ENCODE measurements at places on chromosomes 13 and 19. TPM values are rescaled to one million over a fixed set of nuclear protein-coding genes. Genes with fewer than 3 reads are reported as not detected.

DNA sequence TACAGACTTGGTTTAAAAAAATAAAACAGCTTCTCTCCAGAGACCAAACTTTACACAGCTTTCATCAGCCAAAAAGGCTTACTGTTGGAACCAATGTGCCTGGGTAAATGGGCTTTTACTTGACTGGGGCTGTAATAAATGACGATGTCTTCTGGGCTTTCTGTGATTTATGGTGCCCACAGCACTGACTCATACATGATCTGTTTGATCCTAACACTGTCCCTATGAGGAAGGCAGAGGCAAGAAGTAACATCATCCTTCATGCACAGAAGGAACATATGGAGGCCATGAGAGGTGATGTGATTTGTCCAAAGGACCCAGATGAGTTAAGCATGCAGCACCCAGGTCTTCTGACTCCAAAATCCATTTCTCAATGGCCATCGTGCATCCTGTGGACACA is 77.4 kb downstream of the DOCK9 start:
- no peaks in the 10 kb centered on the region for H3K4me1 ChIP-seq
- no peak overlapping the region for H3K27ac ChIP-seq
- H3K27me3 ChIP-seq, result no peaks in the 10 kb centered on the region
- DNase-seq, result no peak

Gene PRR20B
- not detected for total RNA-seq

GRCh38 chr19:2977746-2978138 is 378 bp downstream of the TLE6 start:
- peak overlapping the region; percentile 92 for H3K4me3 ChIP-seq
- no peaks in the 10 kb centered on the region for H3K36me3 ChIP-seq
- H3K27me3 ChIP-seq, result peaks cover 17% of the 10 kb centered on the region
- H3K27ac ChIP-seq, result peak overlapping the region; percentile 90
- DNase-seq, result no peak

GRCh38 chr13:95044452-95045205 is 256.6 kb downstream of the ABCC4 start:
- H3K4me3 ChIP-seq, result no peak overlapping the region
- H3K27ac ChIP-seq, result no peak overlapping the region
- peaks cover 16% of the 10 kb centered on the region for H3K36me3 ChIP-seq
- H3K27me3 ChIP-seq, result no peaks in the 10 kb centered on the region

DNA sequence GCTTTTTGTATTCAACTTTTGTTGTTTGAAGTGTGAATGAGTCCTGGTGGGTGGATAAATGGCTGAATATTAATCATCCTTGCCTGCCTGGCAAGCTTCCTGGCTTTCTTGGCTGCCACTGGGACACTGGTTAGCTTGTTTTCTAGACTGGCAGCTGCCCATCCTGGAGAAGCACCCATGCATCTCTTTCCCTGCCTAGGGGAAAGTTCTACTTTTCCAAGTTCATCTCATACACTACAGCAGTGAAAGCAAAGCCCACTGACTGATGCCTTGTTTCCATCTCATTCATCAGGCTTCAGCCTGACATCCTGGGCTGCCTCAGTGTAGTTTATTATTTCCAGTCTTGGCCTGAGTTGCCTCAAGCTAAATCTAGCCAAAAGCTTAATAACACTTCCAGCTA is 244.8 kb downstream of the PCDH20 start:
- no peak overlapping the region for H3K4me3 ChIP-seq
- no peak for DNase-seq
- no peaks in the 10 kb centered on the region for H3K4me1 ChIP-seq
- no peaks in the 10 kb centered on the region for H3K36me3 ChIP-seq

DNA sequence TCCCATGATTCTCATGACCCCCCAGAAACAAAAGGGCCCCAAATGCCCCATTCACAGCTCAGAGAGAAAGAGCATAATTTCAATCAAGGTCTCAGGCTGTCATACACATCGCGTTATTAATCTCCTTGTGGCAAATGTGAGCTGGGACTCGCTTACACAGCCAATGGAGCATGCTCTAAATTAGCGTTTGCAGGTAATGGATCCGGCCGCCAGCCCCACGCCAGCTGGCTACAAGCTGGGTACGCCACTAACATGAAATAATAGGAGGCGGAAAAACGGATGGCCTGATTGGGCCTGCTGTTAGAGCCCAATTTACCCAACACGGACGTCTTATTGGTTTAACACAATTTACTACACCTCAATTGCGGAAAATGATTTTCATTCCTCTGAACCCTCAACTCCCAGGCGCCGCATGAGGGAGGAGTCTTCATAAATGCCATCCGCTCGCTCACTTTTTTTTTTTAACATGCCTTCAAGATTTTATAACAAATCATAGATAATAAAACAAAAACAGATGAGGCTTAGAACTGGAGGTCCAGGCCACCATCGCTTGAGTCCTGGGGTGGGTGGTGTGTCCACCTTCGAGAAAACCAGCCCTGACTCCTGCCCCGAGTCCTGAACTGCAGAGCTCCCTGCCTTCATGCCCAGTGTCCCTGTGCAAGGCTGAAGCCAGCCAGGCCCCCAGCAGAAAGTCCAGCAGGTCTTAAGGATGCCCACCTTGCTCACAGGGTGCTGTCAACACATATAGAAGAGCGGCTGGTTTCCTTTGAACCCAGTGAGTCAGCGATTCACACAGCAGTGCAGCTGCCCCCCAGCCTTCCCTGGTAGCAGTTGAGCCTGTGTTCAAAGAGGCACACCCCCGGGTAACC is 62.1 kb downstream of the PEPD start:
- no peak overlapping the region for H3K4me3 ChIP-seq
- no peaks in the 10 kb centered on the region for H3K27me3 ChIP-seq
- no peak overlapping the region for H3K27ac ChIP-seq
- H3K36me3 ChIP-seq, result peaks cover 3% of the 10 kb centered on the region
- H3K4me1 ChIP-seq, result peaks cover 14% of the 10 kb centered on the region

DNA sequence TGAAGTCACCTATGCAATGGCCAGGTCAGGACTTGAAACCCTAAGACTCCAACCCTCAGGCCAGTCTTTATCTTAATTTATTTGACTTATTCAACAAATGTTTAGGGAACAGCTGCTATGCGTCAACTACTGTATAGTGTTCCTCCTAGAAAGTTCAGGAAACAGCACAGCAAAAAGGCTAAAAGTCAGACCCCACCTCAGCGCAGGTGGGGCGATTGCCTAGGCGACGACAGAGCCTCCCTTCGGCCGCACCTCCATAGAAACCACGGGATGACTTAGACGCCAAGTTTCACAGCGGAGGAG is 502 bp downstream of the VRK3 start:
- H3K4me1 ChIP-seq, result peaks cover 18% of the 10 kb centered on the region
- H3K27me3 ChIP-seq, result no peaks in the 10 kb centered on the region
- peak overlapping the region; percentile 98 for H3K4me3 ChIP-seq
- H3K36me3 ChIP-seq, result peaks cover 15% of the 10 kb centered on the region
- H3K27ac ChIP-seq, result peak overlapping the region; percentile 97

Gene ANO8
- total RNA-seq, result 51.3 TPM

DNA sequence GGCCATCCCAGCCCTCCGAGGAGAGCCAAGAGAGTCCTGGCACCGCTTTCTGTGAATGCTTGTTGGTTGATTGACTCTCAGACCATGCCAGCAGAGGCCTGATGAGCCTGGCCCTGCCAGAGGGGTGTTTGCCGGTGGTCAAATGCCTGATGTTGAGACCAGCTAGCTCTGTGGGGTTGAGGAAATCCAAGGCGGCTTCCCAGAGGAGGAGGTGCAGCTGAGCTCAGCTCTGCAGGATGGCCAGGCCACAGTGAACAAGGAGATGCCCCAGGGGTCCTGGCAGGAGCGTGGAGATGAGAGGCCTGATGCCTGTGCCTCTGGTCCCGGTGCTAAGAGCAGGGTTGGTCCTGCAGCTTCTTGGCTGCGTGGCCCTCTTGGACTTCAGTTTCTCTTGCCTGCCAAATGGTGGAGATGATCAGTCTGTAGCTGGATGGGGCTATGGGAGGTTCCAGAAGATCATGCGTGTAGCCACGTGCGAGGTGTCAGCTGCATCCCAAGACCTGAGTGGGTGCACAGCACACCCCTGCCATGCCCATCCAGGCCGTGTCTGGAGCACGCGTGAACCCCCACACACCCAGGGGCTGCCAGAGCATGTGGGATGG is 16.8 kb downstream of the NFIC start:
- no peak overlapping the region for H3K4me3 ChIP-seq
- H3K36me3 ChIP-seq, result peaks cover 4% of the 10 kb centered on the region
- peaks cover 6% of the 10 kb centered on the region for H3K4me1 ChIP-seq
- no peak for DNase-seq
- H3K27ac ChIP-seq, result no peak overlapping the region
- H3K27me3 ChIP-seq, result peaks cover 4% of the 10 kb centered on the region

DNA sequence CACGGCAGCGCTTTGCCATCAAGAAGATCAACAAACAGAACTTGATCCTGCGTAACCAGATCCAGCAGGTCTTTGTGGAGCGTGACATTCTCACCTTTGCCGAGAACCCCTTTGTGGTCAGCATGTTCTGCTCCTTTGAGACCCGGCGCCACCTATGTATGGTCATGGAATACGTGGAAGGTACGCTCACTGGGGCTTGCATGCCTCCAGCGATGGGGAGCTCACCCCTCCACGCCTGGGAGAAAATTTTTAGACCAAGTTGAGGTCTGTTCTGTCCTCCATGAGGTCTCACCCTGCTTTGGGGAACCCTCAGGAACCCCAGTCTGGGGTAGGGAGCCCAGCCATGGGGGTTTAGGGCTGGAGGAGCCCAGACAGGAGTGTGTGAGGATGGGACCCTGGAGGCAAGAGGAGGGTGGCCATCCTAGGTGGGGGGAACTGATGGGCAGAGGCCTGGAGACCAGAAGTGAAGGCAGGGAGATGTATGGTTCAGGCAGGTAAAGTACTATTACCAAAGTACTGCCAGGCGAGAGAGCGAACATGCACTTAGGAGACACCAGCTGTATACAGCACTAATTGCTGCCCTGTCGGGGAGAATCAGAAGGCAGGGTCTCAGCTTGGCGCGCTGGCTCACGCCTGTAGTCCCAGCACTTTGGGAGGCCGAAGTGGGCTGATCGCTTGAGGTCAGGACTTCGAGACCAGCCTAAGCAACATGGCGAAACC is 22.3 kb upstream of the PIK3R2 start:
- no peak for DNase-seq
- no peak overlapping the region for H3K27ac ChIP-seq

DNA sequence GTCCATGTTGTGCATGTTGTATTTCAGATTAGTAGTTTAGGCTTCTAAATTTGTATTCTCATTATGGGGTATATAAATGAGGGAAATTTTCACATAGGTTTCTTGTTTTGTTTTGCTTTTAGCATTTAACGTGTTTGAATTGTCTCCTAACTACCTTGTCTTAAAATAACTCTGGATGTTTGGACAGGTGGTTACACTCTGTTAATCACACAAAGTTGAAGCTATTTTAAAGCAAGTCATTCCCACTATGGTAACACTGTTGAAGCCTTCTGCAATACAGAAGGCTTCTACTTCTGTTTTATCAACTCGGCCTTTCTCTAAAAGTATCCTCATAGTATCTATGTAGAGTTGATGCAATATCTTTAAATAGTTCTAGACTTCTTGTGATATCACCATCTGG is 245.3 kb upstream of the HTR2A start:
- H3K36me3 ChIP-seq, result no peaks in the 10 kb centered on the region
- H3K4me3 ChIP-seq, result no peak overlapping the region
- no peak for DNase-seq
- no peaks in the 10 kb centered on the region for H3K27me3 ChIP-seq
- peaks cover 16% of the 10 kb centered on the region for H3K4me1 ChIP-seq

DNA sequence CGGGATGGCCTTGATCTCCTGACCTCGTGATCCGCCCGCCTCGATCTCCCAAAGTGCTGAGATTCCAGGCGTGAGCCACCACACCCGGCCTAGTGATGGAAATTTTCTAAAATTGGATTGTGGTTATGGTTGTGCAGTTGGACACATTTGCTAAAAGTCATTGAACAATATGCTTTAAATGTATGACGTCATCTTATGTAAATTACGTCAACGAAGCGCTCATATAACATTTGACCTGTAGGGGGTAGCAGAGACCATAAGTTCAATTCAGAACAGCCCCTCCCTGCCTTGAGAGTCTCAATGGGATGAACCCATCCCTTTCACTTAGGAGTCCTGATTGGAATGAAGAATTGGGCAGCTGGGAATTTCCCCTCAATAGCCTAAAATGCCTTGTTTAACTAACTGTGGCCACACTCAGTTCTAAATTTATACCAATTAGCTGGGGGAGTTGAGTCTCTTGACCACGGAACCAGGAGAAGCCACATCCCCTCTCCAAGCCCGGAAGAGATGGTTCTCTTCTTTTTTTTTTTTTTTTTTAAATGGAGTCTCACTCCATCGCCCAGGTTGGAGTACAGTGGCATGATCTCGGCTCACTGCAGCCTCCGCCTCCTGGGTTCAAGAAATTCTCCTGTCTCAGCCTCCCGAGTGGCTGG is 15.2 kb upstream of the TLE6 start:
- no peaks in the 10 kb centered on the region for H3K27me3 ChIP-seq
- no peaks in the 10 kb centered on the region for H3K36me3 ChIP-seq
- peak overlapping the region; percentile 4 for H3K4me3 ChIP-seq
- peak overlapping the region; percentile 77 for H3K27ac ChIP-seq
- peaks cover 6% of the 10 kb centered on the region for H3K4me1 ChIP-seq
- no peak for DNase-seq

DNA sequence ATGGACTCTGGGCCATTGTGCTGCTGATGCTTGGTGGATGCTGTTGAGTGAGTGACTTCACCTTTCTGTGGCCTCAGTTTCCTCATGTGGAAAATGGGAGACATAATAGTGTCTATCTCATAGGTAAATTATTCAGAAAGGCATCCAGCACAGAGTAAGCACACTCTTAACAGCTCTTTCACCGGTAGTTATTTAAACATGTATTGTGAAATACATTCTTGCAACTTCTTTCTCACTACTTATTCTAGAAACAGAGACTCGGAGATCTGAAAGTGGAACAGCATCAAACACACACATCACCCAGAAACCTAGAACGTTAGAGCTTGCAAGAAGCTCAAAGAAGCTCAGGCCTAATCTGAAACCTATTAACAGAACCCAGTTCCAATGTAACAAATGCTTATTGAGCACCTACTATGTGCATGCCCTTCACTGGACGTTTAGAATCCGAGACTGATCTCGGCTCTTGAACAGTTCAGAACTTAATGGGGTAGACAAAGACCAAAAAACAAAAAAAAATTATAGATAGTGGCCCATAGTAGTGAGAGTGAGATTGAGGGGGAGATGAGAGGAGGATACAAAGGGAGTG is 4.1 kb downstream of the ZSWIM9 start:
- peaks cover 8% of the 10 kb centered on the region for H3K4me1 ChIP-seq
- H3K36me3 ChIP-seq, result peaks cover 22% of the 10 kb centered on the region
- no peak for DNase-seq
- no peak overlapping the region for H3K27ac ChIP-seq
- no peaks in the 10 kb centered on the region for H3K27me3 ChIP-seq

All from type B pancreatic cell (in vitro differentiated cells).